CD4-positive, alpha-beta T cell treated with Interleukin-4 for 4 hours (primary cell): ENCODE measurements at places on chromosomes 2 and 18.

DNA sequence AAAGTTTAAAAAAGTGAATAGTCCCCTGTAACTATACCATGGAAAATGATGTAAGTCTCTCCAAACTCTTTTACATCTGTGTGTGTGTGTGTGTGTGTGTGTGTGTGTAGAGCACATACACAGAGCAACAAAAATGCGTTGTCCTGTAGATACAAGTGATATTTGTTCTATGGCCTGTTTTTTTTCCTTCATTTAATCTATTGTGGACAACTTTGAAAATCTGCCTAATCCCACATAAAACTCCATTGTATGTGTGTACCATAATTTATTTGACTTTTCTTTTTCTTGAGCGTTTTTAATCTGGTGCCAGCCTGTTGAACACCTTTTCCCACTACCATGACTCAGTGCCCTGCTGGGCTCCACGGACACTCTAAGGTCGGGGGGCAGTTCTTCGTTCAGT is 52.3 kb upstream of the ELOA2 start:
- DNase-seq, result no peak

DNA sequence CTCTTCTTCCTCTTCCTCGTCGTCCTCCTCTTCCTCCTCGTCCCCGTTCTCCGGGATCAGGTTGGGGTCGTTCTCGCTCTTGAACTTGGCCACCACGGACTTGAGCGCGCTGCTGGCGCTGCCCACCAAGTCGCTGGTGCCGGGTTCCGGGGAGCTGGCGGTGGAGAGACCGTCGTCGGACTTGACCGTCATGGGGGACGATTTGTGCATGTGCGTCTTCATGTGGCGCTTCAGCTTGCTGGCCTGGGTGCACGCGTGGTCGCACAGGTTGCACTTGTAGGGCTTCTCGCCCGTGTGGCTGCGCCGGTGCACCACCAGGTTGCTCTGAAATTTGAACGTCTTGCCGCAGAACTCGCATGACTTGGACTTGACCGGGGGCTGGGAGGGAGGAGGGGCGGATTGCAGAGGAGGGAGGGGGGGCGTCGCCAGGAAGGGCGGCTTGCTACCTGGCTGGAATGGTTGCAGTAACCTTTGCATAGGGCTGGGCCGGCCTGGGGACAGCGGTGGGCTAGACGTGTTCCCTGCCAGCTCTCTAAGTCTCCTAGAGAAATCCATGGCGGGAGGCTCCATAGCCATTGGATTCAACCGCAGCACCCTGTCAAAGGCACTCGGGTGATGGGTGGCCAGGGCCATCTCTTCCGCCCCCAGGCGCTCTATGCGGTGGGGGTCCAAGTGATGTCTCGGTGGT is 91.9 kb downstream of the BCL11A start:
- DNase-seq, result no peak

DNA sequence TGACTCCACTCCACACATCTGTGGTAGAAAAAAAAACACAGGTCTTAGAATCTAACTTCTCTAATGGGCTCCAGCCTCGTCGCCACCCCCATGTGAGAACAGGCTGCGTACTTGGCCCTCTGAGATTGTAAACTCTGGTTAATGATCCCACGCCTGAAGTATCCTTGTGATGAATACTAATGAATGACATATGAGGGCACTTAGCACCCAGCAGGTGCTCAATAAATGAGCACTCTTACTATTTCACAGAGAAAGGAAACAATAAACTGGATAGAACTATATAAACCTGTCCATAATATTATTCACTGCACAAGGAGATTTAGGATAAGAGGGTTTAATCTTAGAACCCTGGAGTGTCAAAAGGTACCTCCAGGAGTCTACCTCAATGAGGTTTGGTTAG is 310.1 kb upstream of the HNRNPA3 start:
- no peak for DNase-seq

- DNase-seq, result no peak
Measured at GRCh38 chr2:238053191-238053776, 7.5 kb upstream of the SCLY start.

DNA sequence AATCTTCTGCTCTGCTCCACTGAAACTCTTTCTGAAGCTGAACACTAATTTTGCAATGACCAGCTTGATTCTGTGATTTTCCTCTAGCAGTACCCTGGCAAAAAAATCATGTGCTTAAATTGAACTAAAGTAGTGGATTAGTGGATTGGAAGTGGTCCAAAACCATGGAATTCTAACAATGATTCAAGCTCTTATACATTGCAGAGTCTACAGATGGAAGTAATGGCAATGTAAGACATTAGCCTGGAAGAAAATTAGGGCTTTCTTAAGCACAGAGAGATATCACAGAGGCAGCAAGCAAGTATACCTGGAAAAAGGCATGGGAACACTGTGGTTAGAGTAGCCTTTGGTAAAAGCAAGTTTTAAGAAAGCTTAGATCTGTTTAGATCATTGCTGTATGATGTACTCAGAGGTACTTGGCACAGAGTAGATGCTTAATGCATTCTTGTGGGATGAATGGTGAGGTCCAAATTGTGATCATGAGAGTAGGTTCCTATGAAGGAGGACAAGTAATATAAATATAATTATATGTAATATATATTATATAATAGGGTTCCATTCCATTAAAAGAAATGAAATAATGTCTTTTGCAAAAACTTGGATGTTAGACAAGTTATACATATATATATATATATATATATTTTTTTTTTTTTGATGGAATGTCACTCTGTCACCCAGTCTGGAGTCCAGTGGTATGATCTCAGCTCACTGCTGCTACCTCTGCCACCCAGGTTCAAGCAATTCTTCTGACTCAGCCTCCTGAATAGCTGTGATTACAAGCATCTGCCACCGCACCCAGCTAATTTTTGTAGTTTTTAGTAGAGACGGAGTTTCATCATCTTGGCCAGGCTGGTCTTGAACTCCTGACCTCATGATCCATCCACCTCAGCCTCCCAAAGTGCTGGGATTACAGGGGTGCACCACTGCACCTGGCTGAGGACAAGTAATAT is 172.2 kb upstream of the SCN7A start:
- DNase-seq, result no peak

GRCh38 chr18:10842861-10843260 is 306.5 kb downstream of the PIEZO2 start:
- no peak for DNase-seq

GRCh38 chr2:27308359-27308881 is at the start of gene UCN:
TSS of gene UCN (minus strand) at chr2:27308445. CDS start at chr2:27307895, 550 bp downstream.
- DNase-seq, result no peak

DNA sequence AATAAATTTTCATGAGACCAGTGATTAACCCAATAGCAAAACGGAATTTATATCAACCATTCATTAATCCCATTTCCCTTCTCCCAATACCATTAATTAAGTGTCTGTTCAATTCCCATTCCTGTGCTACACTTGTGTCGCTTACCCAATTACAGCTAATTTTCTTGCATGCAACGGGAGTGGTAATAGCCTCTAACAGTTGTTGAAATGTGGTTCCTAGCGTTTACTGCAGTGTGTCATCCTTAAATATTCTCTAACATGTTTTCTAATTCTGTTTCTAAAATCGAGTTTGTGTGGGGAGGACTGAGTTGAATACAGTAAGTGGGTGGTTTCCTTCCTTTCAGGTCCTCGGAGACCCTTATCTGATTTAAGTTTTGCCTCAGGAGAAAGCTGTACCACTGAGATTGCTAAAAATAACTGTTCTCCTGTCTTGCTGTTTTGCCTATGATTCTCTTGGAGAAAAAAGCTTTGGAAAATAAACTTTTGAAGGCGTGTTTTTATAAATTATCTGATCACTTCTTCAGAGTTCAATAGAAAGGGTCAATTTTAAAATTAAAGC is 59.3 kb upstream of the LRRTM1 start:
- DNase-seq, result no peak

DNA sequence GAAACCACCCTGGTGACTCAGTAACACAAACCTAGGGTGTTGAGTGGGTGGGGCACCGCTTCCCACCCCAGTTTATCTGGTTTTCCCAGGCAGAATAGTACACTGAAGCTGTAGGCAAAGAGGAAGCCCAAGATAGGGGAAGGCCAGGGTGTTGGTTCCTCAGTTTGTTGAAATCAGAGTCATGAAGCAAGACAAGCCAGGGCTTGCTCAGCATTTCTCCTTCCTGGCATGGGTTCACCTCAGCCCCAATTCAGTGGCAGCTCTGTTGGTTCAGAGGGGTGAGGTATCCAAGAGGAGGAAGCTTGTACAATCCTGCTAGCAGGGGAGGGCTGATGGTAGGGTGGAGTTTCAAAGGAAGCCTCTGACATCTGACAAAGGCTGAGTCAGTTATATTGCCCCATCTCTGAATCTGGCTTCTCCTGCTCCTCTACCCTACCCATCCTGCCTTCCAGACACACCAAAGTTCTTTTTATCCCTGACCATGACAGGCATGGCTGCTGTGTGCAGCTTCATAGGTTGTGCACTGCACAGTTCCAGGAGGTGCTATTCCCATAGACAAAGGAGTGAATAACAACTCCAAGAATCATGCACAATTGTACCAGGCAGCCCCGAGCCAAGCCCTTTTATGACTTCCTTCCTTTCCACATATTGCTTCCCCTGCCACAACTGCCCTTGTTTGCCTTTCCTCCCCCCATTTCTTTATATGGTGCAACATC is 24.9 kb upstream of the RAB10 start:
- peak; percentile 36 for DNase-seq

DNA sequence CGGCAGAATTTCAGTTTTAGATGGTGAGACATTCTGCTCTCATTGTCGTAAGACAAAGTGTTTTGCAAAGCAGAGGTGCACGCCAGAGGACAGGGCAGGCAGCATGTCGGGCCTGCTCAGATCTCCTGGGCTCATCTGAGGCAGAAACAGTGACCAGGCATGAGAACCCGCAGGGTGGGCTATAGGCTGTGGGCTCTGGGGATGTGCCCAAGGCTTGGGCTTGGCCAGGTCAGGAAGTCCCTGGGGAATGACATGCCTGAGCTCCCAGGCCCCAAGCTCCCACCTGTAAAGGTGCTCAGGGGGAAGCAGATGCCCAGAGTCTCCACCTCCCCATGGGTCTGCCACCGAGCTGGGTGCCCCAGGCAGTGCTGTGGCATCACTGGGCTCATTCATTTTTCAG is 35.3 kb downstream of the INHBB start:
- no peak for DNase-seq

DNA sequence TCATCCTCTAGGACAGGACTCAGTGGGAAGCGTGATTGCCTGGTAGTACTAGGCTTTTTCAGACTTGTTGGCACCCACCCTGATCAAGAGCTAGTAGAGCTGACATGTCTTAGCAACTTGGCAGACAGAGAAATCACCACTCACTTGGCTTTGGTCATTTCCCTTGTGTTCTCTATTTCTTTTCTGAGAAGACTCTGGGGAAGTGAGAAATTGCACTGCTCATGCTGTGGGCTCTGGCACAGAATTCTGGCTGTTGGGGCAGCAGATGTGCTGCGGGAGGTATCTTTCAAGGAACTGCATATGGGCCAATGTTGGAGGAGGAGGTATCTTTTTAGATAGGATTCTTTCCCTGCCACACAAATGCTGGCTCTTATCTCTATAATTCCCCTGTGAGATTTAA is 529.1 kb upstream of the MEX3C start:
- no peak for DNase-seq

- DNase-seq, result no peak
Measured at GRCh38 chr2:178477443-178478129, 814 bp downstream of the FKBP7 start.

- DNase-seq, result no peak
Measured at GRCh38 chr2:104215269-104216161, 638.4 kb upstream of the POU3F3 start.

GRCh38 chr2:220833446-220833845 is 738.7 kb downstream of the EPHA4 start:
- DNase-seq, result no peak

GRCh38 chr2:152620985-152621384 is 96.3 kb downstream of the PRPF40A start:
- no peak for DNase-seq

- DNase-seq, result no peak
Measured at GRCh38 chr2:19900931-19901441, 797 bp downstream of the TTC32 start.
